ENCODE measurements at places on chromosomes 5 and 9.

GRCh38 chr9:90559075-90560073, 83.2 kb downstream of the DIRAS2 start:
- DNase-seq = no peak

- no peak for DNase-seq
Observed at GRCh38 chr9:105445203-105445881, 2.5 kb upstream of the FSD1L start.

GRCh38 chr5:134101686-134102439, 12.6 kb upstream of the TCF7 start:
- peak; percentile 72 for DNase-seq

DNA sequence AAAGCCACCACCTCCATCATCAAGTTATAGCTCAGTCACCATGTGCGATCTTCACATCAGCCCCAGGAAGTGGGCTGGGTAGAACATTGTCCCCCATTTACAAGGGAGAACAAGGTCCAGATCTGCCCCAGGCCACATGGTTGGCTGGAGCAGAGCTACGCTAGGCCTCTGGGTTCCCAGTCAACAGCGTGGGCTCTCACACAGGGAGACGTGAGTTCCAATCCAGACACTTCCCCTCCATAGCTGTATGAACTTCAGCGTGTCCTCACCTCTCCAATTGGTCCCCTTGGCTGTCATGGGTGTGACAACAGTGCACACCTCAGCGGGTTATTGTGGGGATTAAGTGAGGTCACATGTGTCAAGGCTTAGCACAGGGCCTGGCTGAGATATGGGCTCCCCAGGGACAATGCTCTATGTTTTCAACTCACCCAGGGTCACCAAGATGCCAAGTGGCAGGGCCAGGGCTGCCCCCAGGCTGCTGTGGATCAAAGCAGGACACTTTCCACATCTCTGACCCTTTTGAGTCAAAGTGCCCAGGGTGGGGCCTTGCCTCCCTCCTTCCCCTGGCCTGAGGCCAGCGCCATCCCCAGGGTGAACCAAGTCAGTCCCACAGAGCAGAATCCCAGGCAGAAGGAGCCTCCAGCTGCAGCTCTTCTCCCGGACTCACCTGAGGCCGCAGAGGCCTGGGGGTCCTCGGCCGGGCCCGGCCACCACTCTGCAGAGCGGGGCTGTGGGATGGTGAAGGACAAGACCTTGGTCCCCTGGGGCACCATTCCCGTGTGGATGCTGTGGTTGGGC, 19.8 kb downstream of the AKNA start:
- DNase-seq = no peak
